GM23248 (cell line): ENCODE measurements at places on chromosomes 5 and 9.

DNA sequence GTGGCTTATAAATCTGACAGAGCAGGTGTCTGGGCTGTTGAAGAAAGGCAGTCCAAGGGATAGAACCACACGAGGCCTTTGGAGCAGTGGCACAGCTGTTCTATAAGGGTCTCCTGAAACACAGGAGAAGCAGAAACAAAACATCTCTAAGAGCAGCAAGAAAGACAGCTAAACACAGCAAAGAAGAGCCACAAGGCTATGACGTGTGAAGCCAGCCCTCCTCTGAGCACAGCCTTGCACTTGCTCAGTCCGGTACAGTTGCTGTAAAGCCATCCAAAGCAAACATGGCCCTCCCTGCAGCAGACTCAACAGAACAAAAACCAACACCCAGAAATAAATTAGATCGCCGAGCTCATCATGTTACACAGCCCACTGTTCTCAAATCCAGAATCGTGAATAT, 2.6 kb upstream of the GZMK start:
- no peak for DNase-seq

DNA sequence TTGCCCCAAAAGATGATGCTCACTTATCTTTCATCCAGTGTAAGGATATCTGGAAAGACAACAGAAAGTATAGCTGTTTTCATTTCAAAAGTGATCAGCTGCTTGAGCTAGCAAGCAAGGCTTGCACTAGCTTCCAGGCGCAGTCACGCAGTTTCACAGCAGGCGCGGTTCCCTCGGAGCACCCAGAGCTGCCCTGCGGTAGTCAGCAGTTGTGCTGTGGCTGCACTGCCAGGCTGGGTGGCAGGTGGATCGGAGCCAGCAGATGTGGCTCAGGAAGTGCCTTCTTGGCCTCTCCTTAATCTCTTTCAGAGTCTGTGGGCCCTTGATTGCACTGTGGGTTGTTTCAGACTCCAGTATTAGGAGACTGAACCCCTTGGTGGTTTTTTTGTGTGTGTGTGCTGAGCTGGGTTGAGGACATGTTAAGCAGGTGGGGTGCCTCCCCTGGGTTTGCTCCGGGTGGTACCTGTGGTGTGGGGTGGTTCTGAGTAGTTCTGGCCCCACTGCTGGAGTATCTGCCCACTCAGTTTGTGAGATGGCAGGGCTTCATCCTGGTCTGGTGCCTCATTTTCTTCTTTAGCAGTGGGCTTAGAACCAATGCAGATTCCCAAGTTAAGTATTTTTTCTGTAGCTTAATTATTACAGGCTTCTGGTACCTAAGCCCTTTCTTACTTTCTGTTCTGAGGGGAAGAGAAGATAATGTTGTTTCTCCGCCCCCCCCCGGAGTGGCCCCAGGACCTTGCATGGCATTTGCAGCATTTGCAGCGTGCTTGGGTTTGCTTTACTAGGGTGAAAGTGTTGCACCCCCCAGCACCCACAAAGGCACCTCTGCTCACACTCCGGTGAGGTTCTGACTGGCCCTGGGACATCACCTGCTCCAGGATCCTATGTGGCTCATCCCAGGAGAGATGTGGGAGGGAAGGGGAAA, 16.4 kb downstream of the TENT4A start:
- DNase-seq, result no peak

- DNase-seq, result no peak
These were observed 251.9 kb downstream of the MAT2B start for GRCh38 chr5:163757344-163757743.

GRCh38 chr5:112657804-112658203, 79.9 kb upstream of the APC start:
- DNase-seq, result no peak

- peak; percentile 83 for DNase-seq
These were observed 23.5 kb downstream of the DAB2IP start for GRCh38 chr9:121674952-121675351.

GRCh38 chr5:159094745-159095144, 5.0 kb downstream of the EBF1 start:
- peak; percentile 93 for DNase-seq

DNA sequence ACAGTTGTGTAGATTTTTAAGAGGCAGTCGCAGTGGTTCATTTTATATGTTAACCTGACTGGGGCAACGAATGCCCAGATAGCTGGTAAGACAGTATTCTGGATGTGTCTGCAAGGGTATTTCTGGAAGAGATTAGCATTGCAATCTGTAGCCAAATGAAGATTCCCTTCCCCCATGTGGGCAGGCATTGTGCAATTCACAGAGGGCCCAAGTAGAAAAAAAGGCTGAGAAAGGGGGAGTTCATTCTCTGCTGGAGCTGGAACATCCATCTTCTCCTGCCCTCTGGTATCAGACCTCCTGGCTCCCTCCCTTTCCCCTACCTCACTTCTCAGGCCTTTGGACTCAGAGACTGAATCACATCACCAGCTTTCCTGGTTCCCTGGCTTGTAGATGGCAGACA, 70.6 kb downstream of the TENT4A start:
- no peak for DNase-seq

DNA sequence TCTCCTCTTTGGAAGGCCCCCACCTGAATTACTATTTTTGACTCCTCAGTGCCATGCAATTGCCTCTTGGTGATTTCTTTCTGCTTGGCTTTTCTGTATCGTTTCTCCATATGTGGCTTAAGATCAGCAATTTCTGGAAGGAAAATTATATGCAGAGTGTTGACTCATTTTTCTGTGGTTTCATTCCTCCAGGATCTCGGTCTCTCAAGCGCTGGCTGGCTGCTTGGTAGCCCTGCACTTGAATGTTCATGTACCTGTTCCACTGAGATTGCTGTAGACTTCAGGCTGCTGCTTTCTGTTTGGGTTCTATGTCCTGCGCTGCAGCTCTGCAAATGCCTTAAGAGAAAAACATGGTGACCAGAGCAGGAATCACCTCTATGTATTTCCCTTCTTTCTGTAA, 77.6 kb downstream of the INIP start:
- DNase-seq, result no peak

- no peak for DNase-seq
These were observed 16.1 kb downstream of the NR6A1 start for GRCh38 chr9:124755061-124755460.

GRCh38 chr9:4353236-4353635, 53.4 kb upstream of the GLIS3 start:
- DNase-seq, result peak; percentile 51

DNA sequence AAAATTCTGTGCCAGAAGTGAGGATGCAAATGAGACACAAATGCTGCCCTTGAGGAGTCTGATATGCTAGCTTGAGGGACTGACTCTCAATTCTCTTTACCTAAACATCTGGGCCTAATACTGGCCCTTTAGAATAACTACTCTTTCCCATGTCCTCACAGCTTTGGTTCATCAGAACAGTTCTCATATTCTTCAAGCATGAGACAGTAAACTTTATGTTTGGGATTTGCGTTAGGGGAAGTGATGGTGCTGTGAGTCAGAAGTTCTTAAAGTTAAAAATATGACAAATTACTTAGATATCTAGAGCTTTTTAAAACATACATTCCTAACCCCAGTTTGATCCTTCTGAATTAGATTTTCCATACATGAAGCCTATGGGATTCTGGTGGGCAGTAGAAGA, 665.0 kb upstream of the RGMB start:
- peak; percentile 92 for DNase-seq

GRCh38 chr5:173310218-173310769, 17.9 kb downstream of the STC2 start:
- DNase-seq, result no peak

- DNase-seq, result peak; percentile 61
These were observed 458.3 kb downstream of the SPOCK1 start for GRCh38 chr5:137040641-137041340.

- DNase-seq, result no peak
These were observed 21.6 kb downstream of the FBXL7 start for GRCh38 chr5:15521381-15522186.

GRCh38 chr9:83569326-83569725, 31.1 kb upstream of the FRMD3 start:
- no peak for DNase-seq

GRCh38 chr5:113202287-113202686, 225.7 kb downstream of the DCP2 start:
- no peak for DNase-seq

DNA sequence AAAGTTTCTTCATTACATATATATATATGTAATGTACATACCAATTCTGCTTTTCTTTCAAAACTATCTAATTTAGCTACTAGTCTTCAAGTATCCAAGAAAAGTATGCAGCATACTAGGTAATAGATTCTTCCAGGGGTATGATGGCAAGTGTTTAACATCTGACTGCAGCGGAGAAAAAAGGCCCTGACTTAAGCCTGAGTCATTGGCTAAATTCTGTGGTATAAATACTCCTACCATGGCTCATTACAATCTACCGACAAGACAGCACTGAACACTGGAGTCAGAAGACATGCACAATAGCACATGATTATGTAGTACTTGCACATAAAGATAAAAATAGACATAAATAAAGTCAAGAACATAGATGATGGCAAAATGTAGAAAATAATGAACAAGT, 439.9 kb downstream of the BRINP1 start:
- DNase-seq, result peak; percentile 92

DNA sequence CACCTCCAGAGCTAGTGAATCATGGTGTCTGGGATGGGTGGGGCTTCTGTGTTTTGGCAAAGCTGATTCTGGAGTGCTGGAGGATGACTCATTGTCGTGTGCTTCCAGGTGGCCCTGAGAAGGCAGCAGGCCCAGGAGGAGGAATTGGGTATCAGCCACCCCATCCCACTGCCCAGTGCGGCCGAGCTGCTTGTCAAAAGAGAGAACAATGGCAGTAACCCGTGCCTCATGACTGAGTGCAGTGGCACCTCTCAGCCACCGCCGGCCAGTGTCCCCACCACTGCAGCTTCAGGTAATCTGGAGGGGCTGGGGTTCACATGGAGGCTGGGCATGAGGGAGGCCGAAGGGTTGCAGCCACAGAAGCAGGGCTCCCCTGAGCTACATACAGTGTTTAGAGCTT, 5.4 kb downstream of the DMRT1 start:
- DNase-seq, result no peak

GRCh38 chr5:144142824-144143162, 27.7 kb downstream of the YIPF5 start:
- no peak for DNase-seq

GRCh38 chr5:154403234-154403633, 42.6 kb upstream of the SAP30L start:
- DNase-seq, result peak; percentile 12

DNA sequence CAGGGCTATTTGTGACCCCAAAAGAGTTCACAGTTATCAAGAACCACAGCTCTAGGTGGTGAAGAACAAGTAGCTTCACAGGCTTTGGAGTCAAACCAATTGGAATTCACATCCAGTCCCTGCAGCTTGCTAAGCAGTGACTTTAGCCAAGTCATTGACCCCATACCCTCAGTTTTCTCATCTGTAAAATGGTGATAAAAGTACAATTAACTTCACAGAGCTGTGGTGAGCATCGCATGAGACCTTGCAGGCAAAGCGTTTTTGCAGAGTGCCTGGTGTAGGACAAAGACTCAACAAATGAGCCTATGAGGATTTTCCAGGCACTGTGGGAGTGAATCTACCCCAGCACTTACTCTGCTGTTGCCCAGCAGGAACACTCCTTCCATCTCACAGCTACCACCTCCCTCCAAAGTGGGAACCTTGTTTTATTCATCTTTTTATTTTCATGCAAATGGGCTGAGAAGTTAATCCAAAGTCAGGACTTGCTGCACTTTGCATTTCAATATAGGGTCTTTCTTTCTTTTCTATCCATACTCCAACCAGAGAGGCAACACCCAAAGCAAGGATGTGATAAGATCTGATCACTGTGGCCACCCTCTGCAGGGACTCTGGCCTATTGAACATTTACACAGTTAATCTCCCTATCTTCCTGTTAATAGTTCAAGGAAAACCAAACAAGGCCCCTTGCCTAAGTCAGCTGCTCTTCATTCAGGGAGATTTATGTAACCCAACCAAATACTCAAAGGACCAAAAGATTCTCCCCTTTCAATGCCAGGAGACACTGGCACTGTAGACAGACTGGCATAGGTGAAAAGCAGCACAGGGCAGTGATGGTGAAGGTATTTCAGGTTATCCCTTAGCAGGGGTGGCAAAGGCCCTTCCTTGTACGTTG, 41.9 kb downstream of the ABCA1 start:
- no peak for DNase-seq

GRCh38 chr5:41822036-41822435, 48.2 kb downstream of the OXCT1 start:
- DNase-seq, result no peak

- no peak for DNase-seq
These were observed 65.9 kb upstream of the NEK6 start for GRCh38 chr9:124191691-124192395.

DNA sequence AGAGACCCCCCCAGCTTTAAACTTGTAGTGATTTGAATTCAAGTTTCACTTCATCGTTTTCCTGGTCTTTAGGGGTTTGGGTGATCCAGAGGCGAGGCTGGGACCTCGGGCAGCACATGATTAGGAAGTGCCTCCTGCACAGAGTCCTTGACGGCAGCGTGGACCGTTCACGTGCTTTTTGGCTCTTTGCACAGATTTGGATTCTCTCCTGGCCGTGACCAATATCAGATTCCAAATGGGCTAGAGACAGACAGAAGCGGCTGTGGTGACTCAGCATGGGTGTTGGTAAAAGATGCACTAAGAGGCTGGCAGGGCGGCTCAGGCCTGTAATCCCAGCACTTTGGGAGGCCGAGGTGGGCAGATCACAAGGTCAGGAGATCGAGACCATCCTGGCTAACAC, 117.2 kb upstream of the CACNA1B start:
- DNase-seq, result peak; percentile 51

DNA sequence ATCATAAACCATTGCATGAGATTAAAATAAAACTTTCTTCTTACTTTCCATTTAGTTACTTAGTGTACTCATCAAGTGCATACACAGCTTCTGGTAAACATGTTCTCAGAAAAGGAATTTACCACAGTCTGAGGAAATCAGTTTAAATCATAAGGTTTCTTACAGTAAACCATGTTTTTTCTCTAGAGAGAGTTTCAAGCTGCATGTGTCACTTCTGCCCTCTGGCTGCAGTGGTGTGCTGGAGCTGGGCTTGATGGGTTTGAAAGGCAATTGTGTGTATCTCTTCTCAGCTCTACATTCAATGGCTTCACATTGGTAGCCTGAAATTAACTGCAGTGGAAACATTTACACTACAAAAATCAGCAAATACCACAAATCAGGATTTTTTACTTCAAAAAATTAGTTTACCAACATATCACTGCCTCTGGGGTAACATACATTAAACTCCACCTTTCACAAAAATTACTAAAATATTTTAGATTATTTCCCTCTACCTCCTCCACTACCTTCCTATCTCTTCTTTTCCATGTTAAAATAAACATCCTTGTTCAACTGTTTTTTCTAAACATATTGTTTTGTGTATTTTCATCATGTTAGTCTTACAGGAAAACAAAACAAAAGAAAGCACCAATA, 414.3 kb downstream of the ANXA1 start:
- peak; percentile 13 for DNase-seq

DNA sequence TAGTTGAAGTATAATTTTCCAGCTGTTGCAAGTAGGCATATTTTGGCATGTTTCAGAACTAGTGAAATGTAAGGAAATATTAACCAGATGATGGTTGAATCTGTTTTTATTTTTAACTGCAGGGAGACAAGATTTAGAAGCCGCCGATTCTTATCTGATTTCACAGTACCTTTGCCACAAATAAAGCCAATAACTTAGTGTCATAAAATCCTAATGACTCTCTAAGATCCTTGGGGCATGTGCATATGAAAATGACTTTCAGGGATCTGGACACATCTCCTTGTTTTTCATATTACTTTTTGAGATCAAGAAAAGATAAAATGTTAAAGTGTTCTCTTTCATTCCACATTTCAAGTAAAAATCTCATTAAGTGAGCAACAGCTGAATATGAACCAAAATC, 125.8 kb upstream of the CNTLN start:
- no peak for DNase-seq

GRCh38 chr5:172503925-172504700, 49.8 kb upstream of the SH3PXD2B start:
- no peak for DNase-seq
